COLO829 (cell line): ENCODE measurements at places on chromosomes 2 and 18.

GRCh38 chr18:58054041-58054781 lies 10.2 kb downstream of the NEDD4L start:
- no peak for DNase-seq

DNA sequence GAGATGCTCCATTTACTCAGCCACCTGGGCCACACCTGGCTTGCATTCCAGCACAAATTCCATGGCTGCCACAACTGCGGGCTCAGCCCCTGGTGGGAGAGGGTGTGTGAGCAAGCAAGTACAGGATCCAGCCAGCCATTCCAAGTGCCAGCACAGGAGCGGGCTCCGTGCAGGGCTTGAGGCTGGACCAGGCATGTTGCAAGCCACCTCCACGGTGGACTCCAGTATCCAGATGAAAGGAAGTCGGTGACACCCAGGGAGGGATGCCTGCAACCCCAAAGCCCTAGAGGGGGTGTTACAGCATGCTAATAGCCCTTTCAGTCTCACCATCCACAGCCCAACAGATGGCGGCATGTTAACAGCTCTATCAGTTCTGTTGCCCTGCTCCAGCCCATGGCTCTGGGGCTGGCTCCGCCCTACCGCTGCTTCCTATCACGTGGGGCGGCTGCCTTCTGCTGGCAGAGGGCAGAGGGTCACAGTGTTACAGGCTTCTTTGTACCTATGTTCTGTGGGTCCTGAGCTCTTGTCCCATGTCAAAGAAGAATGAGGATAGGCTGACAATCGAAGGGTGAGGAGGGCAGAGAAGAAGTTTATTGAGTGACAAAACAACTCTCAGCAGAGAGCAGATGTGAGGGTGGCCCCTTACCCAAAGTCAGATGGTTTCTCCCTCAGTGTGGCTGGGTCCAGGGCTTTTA lies 11.7 kb upstream of the GORASP2 start:
- DNase-seq: no peak

GRCh38 chr2:235498946-235499812 lies 5.3 kb downstream of the AGAP1 start:
- no peak for DNase-seq

DNA sequence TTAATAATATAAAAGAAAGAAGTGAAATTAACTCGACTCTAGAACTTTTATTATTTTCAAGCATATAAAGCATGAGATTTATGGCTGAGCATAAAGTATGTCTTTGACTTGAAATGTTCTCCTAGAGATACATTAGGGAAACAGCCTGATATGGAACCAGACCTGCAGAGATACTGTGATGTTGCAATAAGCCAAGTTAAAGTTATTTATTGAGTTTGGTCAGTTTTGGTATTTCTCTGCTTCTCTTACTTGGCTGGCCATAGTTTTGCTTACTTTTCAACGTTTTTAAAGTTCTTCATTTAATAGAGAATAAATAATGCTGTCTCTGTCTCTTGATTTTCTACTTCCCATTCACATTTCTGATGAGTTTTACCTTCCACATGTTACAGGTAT lies 76.0 kb downstream of the GFPT1 start:
- DNase-seq: no peak

- no peak for DNase-seq
Observed at GRCh38 chr2:74390606-74391005, 10.5 kb upstream of the DCTN1 start.

DNA sequence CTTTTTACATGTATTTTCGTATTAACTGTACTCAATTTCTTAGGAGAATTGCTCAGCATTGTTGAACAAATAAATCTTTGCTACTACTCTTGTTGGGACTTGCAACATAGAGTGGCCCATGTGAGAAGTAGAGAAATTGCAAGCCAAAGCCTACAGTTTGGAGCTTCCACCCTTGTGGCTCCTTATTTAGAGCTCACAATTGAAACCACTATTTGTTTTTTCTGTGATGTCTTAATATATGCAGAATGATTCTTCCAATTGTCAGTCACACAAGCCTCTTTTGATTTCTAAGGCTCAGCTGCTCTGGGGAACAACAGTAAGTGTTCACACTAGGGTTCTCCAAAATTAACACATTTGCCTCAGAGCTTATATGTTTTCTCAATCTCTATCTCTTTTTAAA lies 60.2 kb upstream of the GALNT13 start:
- no peak for DNase-seq

DNA sequence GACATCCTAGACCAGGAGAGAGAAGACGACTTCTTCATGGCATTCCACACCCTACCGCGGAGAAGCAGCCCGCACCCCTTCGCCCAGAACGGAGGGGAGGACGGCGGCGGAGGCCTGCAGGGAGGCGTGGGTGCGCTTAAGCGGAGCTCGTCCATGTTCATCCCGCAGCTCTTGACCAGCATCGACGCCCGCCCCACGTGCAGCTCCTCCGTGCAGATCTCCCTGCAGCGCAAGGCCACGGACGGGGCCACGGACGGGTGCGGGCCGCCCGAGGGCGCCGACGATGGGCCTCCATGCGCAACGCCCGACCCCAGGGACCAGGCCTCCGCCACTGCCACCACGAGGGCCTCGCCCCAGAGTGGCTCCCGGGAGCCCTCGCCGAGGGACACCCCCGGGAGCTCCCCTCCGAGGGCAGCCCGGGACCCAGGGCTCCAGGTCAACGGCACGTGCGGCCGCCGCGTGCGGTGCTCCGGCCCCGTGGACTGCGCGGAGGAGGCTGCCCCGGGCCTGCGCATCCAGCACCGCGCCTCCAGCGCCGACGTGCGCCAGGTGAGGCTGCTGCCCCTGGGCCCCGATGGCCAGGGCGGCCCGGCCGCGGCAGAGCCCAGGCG lies 211.8 kb downstream of the NEDD4L start:
- DNase-seq: no peak

DNA sequence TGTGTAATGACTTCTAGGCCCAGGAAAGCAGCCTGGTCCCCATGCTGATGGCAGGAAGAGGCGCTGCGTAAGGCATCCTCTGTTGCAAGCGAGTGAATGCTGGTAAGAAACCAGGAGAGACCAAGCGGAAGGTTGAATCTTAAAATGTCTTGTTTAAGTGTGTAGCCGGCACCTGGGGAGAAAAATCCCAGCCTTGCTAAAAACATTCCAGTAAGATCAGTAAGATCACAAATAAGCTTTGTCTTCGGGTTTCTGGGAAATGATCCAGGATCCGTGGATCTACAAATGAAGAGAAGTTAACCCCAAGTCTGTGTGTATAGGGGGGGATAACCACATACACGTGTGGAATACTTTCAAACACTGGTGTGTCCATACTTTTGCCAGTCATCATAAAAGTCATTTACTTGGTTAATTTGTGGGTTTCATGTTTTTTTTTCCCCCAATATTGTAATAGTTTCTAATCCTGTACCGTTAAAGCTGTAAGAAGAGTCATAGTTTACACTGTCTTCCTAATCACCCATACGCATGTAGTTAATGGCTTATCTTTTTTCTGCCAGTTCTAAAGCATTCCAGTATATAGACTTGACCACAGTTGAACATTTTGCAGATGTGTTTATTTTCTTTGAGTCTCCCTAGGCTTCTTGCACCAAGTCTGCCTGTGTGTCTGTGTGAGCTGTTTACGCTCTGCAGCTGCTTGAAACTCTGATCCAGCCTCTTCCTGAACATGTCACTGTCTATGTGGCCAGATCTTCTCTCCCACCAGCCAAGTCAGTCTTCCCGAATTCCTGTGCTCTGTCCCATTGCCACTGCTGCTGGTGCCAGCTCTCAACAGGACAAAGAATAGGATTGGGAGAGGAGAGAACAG lies 135.9 kb upstream of the ARL4C start:
- DNase-seq: no peak

DNA sequence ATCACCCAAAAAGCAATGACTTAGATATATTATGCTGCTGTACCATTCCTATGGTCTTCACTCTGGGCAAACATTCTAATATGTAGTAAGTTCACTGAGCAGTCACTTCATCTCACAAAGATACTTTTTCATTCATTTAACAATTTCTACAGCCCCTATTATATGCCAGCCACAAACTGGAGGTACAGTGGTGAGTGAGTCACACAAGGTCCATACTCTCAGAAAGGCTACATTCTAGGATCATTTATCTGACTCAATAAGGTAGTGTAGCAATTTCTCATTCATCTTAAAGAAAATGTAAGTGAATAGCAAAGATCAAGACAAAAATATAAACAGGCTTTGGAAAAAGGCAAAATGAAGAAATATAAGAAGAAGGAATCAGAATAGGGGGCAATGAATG lies 40.5 kb downstream of the NHEJ1 start:
- DNase-seq: no peak

- no peak for DNase-seq
Observed at GRCh38 chr2:197140045-197140444, 170.5 kb downstream of the ANKRD44 start.

- DNase-seq: no peak
Observed at GRCh38 chr2:200247494-200247893, 59.0 kb upstream of the SPATS2L start.

GRCh38 chr2:231701456-231702373 lies 6.6 kb upstream of the PTMA start:
- DNase-seq: no peak

DNA sequence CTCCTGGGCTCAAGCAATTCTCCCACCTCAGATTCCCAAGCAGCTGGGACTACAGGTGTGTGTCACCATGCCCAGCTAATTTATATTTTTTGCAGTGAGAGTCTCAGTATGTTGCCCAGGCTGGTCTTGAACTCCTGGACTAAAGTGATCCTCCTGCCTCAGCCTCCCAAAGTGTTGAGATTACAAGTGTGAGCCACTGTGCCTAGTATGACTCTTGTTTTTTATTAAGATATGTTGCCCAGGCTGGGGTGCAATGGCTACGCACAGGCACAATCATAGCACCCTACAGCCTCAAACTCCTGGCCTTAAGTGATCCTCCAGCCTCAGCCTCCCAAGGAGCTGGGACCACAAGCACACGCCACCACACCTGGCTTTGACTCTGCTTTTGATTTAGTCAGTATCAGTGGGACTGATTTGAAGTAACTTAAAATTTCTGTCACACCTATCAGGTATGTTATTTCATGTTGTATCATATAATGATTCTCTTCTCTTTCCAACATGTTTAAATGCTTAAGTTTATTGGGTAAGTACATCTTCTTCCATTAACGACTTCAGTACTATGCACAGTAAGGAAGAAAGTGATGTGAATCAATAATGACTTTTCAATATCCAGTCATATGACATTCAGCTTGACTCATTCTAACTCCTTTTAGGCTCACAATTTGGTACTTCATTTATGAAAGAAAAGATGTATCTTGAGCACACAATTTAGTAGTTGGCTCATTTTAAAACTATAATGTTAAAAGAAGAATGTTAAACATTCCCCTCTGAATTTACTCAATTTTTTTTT lies 6.3 kb downstream of the PPP4R3B start:
- DNase-seq: no peak

- DNase-seq: no peak
Observed at GRCh38 chr2:17401096-17401495, 117.1 kb downstream of the RAD51AP2 start.

GRCh38 chr18:44635546-44635945 lies 45.1 kb upstream of the SETBP1 start:
- DNase-seq: no peak

GRCh38 chr18:6406910-6407470 lies 7.7 kb downstream of the L3MBTL4 start:
- DNase-seq: no peak

DNA sequence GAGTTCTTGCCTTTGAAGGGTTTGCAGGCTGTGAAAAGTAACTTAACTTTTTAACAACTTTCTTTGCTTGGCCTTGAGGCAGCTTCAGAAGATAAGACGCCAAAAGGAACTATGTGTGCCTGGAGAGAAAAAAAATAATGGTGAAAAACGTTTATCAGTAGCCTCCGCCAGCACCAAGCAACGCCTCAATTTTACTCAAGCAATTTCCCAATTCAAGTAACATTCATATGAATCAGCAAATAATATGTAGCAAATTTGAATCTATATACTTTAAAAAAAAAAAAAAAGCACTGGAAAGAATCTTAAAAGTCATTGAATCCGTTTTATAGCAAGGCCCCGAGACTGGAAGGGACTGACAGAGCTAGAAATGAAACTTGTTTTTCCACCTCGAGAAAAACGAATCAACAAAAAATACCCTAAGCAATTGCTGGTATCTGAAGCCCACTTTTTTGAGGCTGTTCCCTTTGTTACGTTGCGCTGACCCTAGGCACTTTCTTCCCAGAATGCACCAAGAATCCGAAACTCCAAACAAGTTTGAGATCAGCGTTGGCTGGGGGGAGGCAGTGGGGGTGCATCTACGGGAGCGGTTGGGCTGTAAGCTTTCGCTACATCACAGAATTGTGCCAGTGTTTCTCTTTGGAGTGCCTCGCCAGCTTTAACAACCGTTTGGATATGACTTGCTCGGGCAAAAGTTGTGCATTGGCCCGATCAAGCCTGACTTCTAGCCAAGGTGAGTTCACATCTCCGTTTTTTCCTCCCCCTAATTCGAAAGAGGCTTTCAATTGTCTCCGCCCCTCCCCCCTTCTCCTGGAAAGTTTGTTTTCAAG lies 2.7 kb upstream of the TGIF1 start:
- DNase-seq: no peak

DNA sequence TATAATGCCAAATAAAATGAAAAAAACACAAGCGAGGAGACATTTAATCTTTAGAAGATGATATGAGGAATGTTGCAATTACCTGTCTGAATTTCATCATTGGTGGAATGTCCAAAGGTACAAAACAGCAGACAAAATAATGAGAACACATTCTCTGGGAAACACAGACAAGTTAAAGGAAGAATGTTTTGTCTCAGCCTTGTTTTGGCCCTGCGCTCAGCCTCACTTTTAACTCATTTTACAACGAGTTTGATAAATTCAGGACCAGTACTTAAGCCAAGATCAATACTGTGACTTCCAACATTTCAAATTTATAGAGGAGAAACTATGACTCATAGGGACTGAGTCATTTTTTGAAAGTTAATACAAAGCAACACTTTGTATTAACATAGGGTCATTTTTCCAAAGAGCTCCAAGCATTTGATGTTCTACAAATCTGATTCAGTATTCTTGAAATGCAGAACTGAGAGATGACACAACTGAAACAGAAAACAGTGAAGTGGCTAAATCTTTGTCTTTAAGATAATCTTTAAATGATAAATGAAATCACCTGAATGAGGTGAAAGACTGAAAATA lies 833.2 kb upstream of the CHAC2 start:
- peak; percentile 83 for DNase-seq

DNA sequence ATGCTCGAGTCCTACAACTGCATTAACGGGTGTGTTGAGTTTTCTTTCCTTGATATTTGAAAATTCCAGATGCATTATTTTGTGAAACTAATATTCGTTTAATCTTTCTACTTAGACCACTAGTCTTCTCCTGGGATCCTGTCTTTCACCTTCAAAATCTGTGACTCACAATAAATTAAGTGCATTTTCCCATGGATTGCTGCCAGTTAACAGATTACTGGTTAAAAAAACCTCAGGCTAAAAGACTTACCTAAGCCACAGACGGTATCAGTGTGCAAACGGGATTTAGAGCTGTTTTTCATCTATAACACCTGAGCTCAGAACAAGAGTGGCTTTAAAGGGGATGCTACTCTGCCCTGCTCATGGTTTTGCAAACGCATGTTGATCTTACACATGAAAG lies 10.2 kb downstream of the FECH start:
- no peak for DNase-seq

GRCh38 chr18:77346208-77346810 lies 96.7 kb downstream of the GALR1 start:
- DNase-seq: no peak
